ENCODE measurements at places on chromosomes 1 and 21.

DNA sequence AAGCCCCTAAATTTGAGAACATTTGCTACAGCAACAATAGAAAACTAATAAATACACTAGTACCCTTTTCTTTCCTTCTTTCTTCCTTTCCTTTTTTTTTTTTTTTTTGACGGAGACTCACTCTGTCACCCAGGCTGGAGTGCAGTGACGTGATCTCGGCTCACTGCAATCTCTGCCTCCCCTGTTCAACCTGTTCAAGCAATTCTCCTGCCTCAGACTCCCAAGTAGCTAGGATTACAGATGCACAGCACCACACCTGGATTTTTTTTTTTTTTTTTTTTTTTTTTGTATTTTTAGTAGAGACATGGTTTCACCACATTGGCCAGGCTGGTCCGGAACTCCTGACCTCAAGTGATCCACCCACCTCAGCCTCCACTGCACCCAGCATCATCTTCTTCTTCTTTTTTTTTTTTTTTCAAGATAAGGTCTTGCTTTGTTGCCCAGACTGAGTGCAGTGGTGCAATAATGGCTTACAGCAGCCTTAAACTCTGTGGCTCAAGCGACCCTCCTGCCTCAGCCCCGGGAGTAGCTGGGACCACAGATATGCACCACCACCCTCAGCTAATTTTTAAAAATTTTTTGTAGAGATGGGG, 19.6 kb upstream of the CBR3 start:
- no peak for DNase-seq

- peak; percentile 90 for DNase-seq
These were observed 49.0 kb downstream of the MAP10 start for GRCh38 chr1:232853994-232854797.

DNA sequence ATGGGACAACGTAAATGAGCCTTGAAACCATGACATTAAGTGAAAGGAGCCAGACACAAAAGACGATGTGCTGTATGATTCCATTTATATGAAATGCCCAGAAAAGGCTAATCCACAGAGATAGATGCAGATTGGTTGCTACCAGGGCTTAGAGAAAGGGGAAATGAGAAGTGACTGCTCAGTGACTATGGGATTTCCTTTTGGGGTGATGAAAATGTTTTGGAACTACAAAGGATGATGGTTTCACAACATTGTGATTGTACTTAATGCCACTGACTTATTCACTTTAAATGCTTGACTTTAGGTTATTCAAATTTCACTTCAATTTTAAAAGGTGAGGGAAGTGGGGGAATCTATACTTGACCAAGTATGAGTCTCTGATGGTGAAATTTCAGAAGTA, 414.3 kb downstream of the SETD4 start:
- DNase-seq: no peak

- DNase-seq: peak; percentile 36
These were observed 67.8 kb downstream of the LRIG2 start for GRCh38 chr1:113140588-113141446.

DNA sequence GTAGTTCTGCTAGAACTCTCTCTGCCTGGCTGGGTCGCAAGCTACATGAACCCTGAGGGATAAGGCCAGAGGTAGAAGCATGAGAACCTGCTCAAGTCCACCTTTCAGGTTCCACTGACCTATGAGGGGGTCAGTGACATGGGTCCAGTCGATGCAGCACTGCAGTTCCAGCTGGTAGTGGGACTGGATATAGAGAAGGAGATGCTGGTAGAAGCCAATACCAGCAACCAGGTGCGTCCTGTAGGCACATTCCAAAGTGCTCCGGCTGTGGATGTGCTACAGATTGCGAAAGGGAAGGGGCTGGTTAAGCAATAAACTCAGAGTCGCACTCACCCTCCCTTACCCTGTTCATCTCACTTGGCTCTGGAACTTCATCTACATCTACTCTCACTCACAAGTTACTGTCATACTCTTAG, 5.7 kb downstream of the SMG5 start:
- DNase-seq: no peak

- no peak for DNase-seq
These were observed 36.5 kb downstream of the YY1AP1 start for GRCh38 chr1:155651861-155652661.

- no peak for DNase-seq
These were observed 25.8 kb downstream of the MACO1 start for GRCh38 chr1:25456502-25456901.

DNA sequence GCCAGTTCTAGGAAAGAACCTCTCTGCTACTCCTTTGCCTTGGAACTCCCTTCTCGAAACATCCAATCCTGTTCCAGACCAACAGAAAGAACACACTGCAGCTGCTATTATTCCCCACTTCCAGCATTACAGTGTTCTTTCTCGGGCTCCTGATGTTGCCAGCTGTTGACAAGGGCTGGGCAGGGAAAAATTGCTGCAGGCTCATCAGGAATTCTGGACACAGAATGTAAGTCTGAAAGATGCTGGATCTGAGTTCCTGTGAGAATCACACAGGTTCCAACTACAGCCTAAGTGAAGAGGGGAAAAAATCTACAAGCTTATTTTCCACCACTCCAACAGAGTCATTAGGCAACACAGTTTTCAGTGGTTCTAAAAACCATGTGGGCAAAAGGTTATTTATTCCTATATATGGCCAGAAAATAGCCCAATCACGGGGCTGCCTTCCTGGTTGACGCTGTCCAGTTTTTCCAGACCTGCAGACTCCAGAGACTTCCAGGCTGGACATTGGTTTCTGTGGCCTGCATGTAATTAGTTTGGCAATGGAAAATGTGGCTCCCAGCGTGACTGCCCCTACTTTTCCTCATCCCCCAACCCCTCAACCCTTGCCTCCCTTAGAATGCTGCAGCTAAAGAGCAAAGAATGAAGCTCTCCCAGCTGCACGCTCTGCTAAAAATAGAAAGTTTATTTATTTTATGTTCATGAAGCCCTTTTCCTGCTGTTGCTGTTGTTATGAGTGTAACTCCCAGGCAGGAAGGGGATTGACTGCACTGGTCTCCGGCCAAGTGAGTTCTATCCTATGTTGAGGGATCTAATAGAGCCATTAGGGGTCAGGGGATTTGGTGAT, 8.3 kb upstream of the KIAA0040 start:
- DNase-seq: no peak

GRCh38 chr1:247862756-247863155, 5.8 kb downstream of the TRIM58 start:
- no peak for DNase-seq

GRCh38 chr1:154358519-154358918, 33.2 kb downstream of the ATP8B2 start:
- no peak for DNase-seq

GRCh38 chr1:3323021-3323795, 131.3 kb upstream of the ARHGEF16 start:
- DNase-seq: no peak

- DNase-seq: no peak
These were observed 11.9 kb upstream of the CPLANE2 start for GRCh38 chr1:16248603-16249516.

GRCh38 chr1:41093826-41094225, 72.3 kb upstream of the SLFNL1 start:
- no peak for DNase-seq

GRCh38 chr1:67441183-67441582, 11.0 kb upstream of the SERBP1 start:
- DNase-seq: no peak

- no peak for DNase-seq
These were observed 27.3 kb downstream of the AGMAT start for GRCh38 chr1:15557594-15557993.

- no peak for DNase-seq
These were observed 19.2 kb upstream of the ID3 start for GRCh38 chr1:23578311-23578996.

GRCh38 chr1:150813028-150813707, 5.1 kb upstream of the CTSK start:
- DNase-seq: no peak

DNA sequence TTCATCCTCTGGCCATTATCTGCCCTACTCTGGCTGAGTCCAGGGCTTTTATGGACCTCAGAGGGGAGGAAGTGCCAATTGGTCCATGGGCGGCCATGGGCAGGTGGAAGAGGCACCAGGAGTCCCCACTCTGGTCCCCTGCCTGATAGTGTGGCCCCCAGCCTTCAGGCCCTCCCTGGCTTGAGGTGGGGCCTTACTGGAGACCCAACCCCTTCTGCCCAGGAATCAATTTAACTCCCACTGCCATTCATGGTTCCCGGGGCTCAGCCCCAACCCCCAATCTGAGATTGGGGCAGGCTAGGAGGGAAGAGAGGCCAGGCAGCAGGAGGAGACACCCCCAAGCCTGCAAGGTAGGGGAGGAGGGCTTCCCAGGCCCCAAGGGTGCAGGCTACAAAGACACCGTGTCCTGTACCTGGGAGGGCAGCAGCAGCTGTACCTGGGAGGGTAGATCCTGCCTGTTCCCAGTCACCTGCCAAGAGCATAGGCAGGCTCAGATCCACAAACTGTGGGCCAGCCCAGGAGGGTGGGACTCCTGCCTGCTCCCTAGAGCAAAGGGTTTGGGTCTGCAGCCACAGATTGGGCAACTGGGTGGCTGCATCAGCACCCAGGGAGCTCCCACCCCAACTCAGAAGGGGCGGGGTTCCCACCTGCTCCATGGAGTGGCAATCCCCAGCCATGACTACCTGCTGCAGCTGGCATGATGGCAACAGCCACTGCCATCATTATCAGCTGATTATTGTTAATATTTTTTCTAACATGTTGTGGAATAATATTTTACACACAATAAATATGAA, 1044.1 kb upstream of the B3GALT2 start:
- DNase-seq: no peak
